Bladder microvascular endothelial cell (primary cell): ENCODE measurements at places on chromosomes 2 and 18. TPM values are rescaled to one million over a fixed set of nuclear protein-coding genes. Genes with fewer than 3 reads are reported as not detected.

The LIPG gene
- total RNA-seq: 2.0 and 3.4 TPM in 2 replicates

The HOXD9 gene
- 6.8 and 10.7 TPM in 2 replicates for total RNA-seq

The ADAM23 gene
- total RNA-seq: 1.1 and 3.2 TPM in 2 replicates

The NAT8 gene
- not detected in 2 replicates for total RNA-seq

The KCNS3 gene
- 0.31 and 0.65 TPM in 2 replicates for total RNA-seq

The TTC27 gene
- 13.1 and 28.7 TPM in 2 replicates for total RNA-seq

The GNLY gene
- total RNA-seq: not detected in 2 replicates

The CD226 gene
- 0.32 and 1.0 TPM in 2 replicates for total RNA-seq

The HOXD13 gene
- not detected in 2 replicates for total RNA-seq

The SCN2A gene
- under 0.01 TPM in 2 replicates for total RNA-seq

The DYNAP gene
- total RNA-seq: not detected in 2 replicates

The LINC00305 gene
- total RNA-seq: not detected in 2 replicates

The ARID5A gene
- 7.1 and 9.8 TPM in 2 replicates for total RNA-seq

The MYCN gene
- 5.0 and 6.2 TPM in 2 replicates for total RNA-seq

The QPCT gene
- total RNA-seq: 7.1 and 13.4 TPM in 2 replicates

The TEX44 gene
- not detected in 2 replicates for total RNA-seq

The LIMS2 gene
- total RNA-seq: 11.2 and 20.9 TPM in 2 replicates

The GPBAR1 gene
- total RNA-seq: 0.06 and 0.16 TPM in 2 replicates

The FZD7 gene
- 0.16 and 0.25 TPM in 2 replicates for total RNA-seq

The NMUR1 gene
- not detected in 2 replicates for total RNA-seq

The MARCO gene
- total RNA-seq: not detected in 2 replicates

The C2orf80 gene
- total RNA-seq: not detected in 2 replicates
